ENCODE measurements at places on chromosomes 3 and 15. TPM values are rescaled to one million over a fixed set of nuclear protein-coding genes. Genes with fewer than 3 reads are reported as not detected.

The PTX3 gene
- 56.4 TPM for total RNA-seq

The CORO2B gene
- total RNA-seq, result 12.3 TPM

The SMAD6 gene
- 6.9 TPM for total RNA-seq

The MYL3 gene
- total RNA-seq, result not detected

The ZBTB47 gene
- 13.0 TPM for total RNA-seq

The ADGRG7 gene
- total RNA-seq, result not detected

The GOLGA6L4 gene
- total RNA-seq, result 0.29 TPM

The GOLGA6L7 gene
- total RNA-seq, result not detected

The SLC22A13 gene
- not detected for total RNA-seq

The CRABP1 gene
- total RNA-seq, result not detected

The PLSCR5 gene
- total RNA-seq, result not detected

The SEMA3B gene
- total RNA-seq, result 4.0 TPM

The ARRDC4 gene
- total RNA-seq, result 0.10 TPM

The BBX gene
- total RNA-seq, result 52.6 TPM

The NDN gene
- 4.0 TPM for total RNA-seq

The CCR3 gene
- total RNA-seq, result not detected

The CELSR3 gene
- 3.8 TPM for total RNA-seq

The GASK1A gene
- total RNA-seq, result not detected
